ENCODE measurements at places on chromosomes 5 and 9.

GRCh38 chr9:110081395-110081794 lies 126.6 kb downstream of the C9orf152 start:
- peak; percentile 73 for DNase-seq

GRCh38 chr5:172412724-172413286 lies 41.5 kb downstream of the SH3PXD2B start:
- DNase-seq = peak; percentile 69

GRCh38 chr5:140609126-140609525 lies 23.8 kb downstream of the CD14 start:
- DNase-seq = no peak

- DNase-seq = peak; percentile 30
Measured at GRCh38 chr9:131813116-131813515, 73.2 kb upstream of the RAPGEF1 start.

DNA sequence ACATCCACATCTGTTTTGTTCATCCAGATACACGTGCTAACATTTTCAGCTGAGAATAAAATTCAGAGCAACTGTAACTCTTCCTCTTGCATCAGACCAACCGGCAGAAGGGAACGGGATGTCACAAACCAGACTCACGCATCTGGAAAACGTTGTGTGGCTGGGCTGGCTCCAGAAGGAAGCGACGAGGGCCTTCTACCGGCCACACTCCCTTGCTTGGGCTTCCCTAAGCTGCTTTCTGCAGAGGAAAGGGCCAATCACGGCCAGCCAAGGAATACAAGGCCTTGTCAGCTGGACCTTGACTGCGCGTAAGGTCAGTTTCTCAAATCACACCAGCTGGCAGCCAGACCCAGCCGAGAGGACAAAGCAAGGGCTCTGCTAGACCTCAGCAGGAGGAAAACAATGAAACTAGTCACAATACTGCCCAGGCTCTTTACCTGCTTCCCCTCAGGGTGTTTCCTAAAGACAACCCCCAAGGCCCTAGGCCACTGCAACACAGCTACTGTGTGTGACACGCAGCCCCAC lies 106.1 kb downstream of the THBS4 start:
- DNase-seq = no peak

DNA sequence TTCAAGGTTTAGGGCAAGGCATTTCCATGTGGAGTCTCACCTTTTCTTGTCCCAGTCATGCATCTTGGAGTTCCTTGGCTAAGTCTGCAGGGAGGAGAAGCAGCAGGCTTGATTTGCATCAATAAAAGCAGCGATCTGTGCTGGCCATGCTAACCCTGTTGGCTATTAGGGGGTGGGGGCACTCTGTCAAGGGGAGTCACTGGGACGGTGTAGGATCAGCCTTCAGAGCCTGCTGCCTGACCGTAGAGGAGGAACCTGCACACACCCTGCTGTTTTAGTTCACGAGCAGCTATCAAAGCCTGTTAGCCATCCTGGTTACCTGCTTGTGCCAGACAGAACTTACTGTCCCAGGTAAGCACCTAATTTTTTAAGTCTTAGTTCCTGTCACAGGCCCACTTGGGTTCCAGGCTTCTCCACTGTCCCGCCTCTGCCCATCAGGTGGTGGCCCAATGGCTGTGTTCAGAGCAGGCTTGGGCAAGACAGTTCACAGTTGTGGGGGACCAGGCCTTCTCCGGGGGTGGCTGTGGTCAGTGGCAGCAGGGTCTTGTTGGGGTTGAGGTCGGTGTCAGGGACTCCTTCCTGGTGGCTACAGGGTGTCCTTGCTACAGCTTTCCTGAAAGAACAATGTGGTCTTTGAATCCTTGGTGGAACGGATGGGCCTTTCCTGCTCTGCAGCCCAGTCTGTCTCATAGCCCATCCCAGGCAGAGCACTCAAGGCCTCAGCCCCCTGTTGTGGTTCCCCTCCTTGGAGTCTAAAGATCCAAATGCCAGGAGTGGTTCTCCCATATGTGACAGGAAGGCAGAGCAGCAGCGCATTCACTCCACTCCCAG lies 43.7 kb downstream of the SECISBP2 start:
- no peak for DNase-seq

- peak; percentile 97 for DNase-seq
Measured at GRCh38 chr5:158384535-158385481, 525.9 kb upstream of the CLINT1 start.

DNA sequence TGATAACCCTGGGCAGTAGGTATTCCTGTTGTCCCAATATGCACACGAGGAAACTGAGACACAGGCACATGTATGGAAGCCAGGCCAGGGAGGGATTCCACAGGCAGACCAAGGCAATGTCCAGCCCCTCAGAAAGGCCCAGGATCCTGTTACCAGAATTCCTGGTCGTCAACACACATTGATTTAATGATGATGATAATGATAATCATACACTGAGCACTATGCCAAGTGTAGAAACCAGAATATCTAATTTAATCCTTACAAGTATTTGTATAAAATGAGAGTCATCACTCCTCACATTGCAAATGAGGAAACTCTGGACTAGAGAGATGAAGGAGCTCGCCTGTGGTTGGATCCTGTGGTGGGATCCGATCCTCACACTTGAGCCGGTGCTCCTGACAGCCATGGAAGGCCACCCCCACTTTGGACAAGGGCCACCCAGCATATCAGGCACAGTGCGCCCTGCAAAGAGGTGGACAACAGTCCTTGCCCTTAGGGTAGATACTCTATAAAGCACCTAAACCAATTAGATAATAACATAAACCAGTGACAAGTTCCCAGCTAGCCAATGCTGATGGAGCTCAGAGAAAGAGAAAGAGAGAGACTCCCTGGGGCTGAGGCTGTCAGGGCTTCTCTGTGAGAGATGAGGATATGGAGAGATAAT lies 185.3 kb downstream of the SLIT3 start:
- no peak for DNase-seq

- no peak for DNase-seq
Measured at GRCh38 chr5:108857905-108858304, 110.2 kb downstream of the FER start.

- no peak for DNase-seq
Measured at GRCh38 chr9:131467214-131467935, 35.3 kb upstream of the POMT1 start.

DNA sequence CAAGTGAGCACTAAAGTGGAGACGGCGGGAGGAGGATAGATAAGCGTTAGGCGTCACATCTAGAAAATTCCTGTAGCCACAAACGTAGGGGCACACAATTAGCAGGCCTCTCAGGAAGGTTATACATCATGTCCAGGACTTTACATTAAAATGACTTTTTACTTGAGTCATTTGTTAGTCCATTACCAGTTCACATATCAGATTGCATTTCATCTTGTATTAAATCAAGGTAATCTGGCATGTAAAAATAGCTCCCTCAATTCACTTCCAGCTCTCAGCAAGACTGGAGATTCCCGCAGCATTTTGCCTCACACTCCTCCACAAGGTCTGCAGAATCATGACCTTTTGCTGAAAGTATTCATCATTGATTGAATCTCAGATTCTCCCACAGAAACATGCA lies 118.8 kb downstream of the PRDM6 start:
- no peak for DNase-seq

GRCh38 chr9:25716220-25716872 lies 38.1 kb upstream of the TUSC1 start:
- no peak for DNase-seq

- DNase-seq = no peak
Measured at GRCh38 chr5:181127907-181128626, 2.9 kb downstream of the OR2V1 start.

DNA sequence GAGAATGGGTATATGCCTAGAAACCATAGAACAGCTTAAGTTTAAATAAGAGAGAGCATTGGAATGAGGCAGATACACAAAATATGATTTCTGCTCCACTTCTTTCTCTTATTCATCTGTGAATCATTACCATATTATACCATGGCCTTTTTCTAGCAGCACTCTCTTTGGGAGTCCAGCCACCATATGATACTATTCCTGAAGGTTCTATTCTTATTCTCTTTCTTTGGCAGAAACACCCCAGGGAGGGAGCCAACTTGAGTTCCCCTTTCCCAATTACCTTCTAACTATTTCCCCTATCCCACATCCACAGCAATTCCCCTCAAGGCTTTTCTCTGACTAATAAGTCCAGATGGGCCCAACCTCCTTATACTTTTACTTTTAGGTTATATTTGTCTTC lies 55.9 kb downstream of the NDUFAF2 start:
- no peak for DNase-seq

DNA sequence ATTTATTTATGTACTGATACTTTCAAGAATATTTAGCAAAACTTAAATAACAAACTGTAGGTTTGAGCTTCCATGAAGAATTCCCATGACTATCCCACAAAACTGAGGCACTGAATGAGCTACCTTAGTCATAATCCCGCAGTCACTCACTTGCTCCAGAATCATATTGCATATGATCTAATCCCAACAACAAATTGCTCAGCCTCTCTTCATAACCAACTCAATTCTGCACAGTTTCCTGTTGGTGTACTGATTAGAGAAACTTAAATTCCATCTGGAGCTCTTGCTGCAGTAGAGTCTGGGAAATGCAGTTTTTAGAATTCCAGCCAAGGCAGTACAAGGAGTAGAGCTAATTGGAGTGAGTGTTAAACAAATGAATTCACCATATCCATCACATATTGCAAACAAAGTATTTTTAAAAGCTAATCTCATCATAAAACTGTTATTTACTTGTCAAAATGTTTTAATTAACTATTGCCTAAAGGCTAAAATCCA lies 35.7 kb upstream of the CDH18 start:
- peak; percentile 50 for DNase-seq

- DNase-seq = peak; percentile 65
Measured at GRCh38 chr5:74762599-74762998, 4.3 kb downstream of the GFM2 start.

GRCh38 chr5:178765753-178766300 lies 35.4 kb upstream of the ZNF354A start:
- no peak for DNase-seq

DNA sequence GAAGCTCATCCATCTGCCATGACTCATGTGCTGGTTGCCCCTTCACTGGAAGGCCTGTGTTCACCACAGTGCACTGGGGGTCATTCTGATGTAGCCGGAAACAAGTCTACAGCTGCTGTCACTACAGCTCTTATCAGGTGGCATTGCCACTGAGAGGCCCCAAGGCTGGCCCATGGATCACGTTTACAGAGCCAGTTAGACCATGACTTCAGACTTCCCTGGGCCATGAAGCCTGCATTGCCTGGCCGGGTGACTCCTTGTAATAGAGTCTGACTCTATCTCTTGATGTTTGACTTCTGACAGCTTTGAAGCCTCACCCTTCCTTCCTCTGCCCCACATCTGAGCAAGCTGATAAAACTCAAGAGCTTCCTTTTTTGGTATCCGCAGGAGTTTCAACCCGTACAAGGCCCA lies 473.5 kb upstream of the DAP start:
- no peak for DNase-seq

DNA sequence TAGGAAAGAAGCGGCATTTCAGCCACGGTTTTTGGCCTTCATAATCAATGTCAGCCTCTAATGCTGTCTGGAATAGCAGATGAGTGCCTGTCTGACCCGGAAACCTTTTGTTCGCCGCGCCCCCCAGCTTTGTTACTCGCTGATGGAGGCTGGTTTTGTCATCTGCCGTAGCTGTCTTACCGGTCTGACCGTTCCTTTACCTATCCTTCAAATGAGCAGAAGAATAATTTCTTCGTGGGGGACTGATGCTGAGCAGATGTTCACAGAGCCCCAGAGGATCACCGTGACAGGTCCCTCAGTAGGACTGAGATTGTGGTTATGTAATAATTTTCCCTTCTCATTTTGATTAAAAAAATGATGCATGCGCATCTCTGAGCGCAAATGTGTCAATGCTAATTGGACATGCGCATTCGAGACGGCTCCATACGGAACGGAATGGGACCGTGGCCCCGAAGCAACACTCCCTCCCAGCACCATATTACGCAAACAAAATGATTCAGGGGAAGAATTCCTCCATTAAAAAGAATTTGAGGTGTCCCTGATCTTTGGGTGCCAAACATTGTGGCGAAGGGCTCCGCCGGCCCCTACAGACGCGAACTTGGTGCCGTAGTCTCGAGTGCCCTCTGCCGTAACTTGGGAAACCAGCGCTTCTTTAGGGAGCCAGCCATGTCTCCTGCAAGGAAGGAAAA lies 27.6 kb downstream of the TLX3 start:
- peak; percentile 40 for DNase-seq

DNA sequence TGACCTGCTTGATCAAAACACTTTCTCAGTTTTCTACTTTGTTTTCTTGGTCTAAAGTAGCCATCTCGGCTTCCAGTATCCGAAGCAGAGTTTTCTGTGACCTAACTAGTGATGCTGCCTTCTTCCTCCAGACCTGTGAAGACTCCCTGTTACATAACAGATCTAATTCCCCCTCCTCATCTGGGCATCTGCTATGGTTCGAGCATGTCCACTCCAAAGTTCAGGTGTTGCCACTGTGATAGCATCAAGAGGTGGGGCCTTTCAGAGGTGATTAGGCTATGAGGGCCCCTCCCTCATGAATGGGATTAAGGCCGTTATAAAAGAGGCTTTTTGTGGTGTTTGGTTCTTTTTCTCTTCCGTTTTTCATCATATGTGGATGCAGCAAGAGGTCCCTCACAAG lies 20.3 kb downstream of the TTC23L start:
- DNase-seq = no peak

DNA sequence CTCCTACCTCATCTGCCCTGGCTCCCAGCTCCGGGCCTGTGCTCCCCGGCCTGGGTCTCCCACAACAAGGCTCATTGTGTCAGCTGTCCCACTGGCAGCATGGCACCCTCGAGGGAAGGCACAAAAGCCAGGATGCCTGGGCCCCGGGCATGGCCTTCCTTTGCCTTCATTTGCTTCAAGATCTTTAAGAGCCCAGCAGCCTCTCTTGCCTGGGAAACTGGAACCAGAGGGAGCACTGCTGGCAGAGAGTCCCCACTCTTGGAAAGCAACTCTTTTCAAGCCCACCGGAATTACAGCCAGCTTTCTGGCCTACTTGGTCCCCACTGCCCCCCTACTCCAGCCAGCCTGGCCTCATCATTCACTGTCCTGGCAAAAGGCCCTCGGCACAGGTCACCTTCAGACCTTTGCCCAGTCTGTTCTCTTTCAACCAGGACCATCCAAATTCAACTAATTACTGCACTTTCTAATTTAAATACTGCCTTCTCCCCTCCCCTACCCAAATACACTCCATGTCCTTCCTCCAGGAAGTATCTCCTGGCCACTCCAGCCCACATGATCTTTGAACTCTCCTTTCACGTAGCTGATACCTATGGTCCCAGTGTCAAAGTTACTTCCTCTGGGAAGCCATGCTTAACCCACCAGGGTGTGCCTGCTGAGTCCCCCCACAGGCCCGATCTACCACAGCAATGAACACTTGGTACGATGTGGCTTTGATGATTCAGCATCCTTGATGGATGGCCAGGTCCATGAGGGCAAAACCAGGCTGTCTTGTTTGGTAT lies 8.9 kb downstream of the ZER1 start:
- no peak for DNase-seq

DNA sequence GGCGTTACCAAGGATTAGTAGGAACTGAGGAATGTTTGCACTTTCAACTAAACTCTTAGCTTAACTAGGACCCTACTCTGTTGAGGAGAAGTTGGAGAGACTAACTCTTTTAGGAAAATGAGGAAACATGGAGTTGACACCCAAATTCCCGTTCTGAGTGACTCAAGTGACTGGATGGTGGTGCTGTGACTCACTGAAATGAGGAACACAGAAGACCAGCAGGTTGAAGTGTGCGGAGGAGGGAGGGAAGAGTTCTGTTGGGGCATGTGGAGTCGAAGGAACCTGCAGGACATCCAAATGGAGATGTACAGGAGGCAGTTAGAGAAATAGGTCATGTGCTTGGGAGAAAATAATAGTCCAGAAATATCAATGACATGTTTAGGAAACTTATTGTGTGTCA lies 8.2 kb downstream of the HEXB start:
- peak; percentile 12 for DNase-seq

Measured in HCEC 1CT (cell line).